ENCODE measurements at places on chromosomes 13 and 19.

GRCh38 chr19:3094601-3095440 is 659 bp downstream of the GNA11 start:
- no peak for DNase-seq

DNA sequence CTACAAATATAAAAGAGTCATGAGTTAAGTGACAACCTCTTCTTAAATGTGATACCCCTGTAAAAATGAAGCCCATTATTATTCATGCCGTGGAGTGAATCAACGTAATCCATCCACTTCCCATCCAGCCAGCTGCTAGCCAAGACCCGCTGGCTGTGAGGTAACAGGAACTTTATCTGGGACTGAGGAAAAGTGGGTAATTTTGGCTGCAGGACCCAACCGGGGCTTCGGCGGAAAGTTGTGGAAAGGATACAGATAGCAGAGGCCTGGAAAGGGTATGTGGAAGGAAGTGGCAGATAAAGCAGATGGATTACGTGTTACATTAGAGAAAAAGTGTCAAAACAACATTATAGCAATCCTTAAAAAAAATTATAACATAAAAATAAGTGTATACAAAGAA is 48.3 kb downstream of the SLC7A1 start:
- no peak for DNase-seq

DNA sequence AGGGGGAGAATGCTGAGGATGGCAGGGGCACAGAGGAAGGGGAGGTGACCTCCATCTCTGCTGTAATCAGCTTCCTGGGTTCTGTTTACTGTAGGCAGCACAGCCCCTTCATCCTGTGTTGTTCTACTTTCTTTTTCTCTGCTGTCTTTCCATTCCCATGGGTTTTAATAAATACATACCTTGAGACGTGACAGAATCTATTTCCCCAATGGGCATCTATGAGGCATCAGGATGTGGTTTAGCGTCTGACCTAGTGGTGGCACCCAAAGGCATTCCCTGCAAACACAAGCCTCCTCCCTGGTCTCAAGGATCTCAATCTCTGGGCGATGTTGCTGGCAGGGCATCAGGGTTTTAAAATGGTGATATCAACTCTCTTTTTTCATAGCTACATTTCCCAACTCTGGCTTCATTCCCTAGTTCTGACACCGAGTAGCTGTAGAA is 60.8 kb downstream of the ALOX5AP start:
- no peak for DNase-seq

DNA sequence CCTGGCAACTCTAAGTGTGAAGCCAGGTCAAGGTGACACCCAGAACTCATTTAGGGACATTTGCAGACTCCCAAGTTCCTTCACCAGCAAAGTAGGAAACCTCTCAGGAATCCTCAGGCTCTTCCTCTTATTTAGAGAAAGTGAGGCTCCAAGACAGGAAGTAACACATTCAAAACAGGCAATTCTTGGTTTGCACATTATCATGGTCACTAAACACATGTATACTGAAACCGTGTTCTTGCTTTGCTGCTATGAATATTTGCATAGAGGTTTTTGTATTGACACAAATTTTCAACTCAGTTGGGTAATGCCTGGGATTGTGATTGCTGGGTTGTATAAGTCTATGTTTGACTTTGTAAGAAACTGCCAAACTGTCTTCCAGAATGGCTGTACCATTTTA is 13.2 kb upstream of the URI1 start:
- DNase-seq, result no peak

DNA sequence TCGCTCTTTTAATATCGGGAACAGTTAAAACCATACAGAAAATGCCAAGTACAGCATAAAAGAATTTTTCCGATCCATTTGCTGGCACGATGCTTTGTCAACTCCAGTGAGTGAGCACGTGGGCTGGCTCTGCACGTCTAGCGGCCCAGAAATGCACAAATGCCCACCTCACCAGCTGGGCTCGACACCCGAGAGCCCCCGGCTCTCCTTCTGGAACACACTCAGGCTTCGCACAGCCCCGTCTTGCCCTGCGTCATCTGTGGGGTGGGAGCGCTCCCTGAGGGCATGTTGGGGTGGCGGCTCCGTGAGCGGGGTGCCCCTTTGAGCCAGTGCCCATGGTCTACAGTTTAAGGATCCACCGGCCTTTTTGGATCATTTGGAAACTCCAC is 24.5 kb downstream of the ATP4B start:
- no peak for DNase-seq

DNA sequence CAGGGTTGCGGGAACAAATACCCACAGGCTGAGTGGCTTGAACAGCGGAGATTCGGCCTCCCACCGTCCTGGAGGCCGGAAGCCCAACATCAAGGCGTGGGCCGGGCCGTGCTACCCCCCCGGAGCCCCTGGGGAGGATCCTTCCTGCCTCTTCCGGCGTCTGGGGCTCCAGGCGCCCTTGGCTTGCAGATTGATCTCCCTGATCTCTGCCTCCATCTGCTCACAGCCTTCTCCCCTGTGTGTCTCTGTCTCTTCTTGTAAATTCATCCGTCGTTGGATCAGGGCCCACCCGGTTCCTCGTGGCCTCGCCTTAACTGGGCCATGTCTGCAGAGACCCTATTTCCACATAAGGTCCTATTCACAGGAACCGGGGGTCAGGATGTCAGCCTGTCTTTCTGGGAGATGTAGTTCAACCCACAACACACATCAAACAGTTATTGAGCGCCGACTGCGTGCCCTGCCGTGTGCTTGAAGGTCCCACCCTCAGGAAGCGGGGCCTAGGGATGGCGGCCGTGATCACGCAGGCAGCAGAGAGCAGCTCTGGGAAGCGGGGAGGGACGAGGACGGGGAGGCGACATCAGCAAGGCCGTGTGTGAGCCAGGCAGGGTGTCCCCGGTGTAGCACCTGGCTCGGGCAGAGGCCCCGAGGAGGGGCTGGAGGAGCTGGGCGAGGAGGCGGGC is 21.3 kb downstream of the HCN2 start:
- peak; percentile 46 for DNase-seq

- no peak for DNase-seq
Observed at GRCh38 chr13:51832471-51833152, 12.4 kb downstream of the TMEM272 start.

GRCh38 chr13:105139048-105139379 is 1396.4 kb downstream of the EFNB2 start:
- no peak for DNase-seq
